ENCODE measurements at places on chromosomes 6 and 20.

DNA sequence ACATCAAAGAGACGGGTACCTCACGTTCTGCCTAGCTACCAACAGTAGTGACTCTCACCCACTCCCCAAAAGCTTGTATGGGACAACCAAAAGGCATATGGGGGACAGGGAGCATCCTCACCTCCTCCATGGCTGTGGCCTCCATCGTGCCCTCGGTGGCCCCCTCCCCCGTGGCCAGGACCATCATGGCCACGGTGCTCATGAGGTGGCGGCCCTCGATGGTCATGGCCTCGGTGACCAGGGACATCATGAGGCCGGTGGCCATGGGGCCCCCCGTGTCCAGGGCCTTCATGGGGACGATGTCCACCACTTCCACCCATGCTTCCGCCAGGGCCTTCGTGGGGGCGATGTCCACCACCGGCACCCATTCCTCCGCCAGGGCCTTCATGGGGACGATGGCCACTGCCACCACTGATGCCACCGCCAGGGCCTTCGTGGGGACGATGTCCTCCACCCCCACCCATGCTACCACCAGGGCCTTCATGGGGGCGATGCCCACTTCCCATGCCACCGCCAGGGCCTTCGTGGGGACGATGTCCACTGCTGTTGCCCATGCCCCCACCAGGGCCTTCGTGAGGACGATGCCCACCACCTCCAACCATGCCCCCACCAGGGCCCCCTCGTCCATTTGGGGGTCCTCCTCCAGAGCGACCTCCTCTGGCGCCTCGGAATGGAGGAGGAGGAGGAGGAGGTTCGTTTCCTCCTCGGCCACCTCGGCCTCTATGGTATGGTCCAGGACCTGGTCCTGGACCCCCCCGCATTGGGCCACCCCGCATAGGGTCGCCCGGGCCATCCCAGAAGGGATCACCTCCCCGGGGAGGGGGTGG is 15.0 kb downstream of the PPP1R10 start:
- no peak for DNase-seq

GRCh38 chr6:7004581-7005297 is 103.0 kb upstream of the RREB1 start:
- no peak for DNase-seq

GRCh38 chr20:44020406-44021148 is 105.9 kb downstream of the TOX2 start:
- DNase-seq, result no peak

GRCh38 chr6:44858998-44859397 is 469.1 kb upstream of the RUNX2 start:
- DNase-seq, result no peak

GRCh38 chr20:51382986-51383821 is 159.3 kb downstream of the NFATC2 start:
- DNase-seq, result no peak

GRCh38 chr6:169534039-169534421 is 167.8 kb downstream of the WDR27 start:
- DNase-seq, result no peak

DNA sequence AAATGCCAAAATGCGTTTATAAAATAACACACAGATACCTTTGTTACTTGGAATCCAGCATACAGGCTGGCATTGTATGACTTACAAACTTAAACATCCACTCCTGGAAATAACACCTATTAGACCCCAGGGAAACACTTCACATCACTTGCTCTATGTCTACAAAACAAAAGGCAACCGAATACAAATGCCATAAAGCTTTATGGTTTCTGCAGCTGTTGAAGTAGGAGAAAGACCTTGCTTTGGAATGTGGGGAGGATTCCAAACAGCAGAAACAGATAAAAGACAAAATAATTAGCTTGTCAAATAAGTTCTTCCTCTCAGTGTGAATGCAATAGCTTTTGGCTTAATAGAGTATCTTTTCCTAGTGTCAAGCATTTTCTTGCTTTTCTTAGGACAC is 9.8 kb upstream of the AMD1 start:
- DNase-seq, result no peak

DNA sequence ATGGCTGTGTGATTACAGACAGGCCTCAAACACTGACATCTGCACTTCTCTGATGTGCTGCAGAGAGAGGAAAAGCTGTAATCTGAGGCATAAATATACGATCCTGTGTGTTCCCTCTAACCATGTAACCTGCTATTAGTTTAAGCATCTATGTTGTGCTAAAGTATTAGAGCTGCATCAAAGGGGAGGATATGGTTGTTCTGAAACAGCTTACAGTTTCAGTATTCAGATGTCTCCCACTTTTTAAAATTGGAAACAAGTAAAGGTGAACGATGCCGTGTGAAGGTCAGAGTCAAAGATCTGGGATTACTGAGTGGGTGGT is 7.6 kb downstream of the PLEKHG1 start:
- no peak for DNase-seq

- no peak for DNase-seq
Measured at GRCh38 chr20:36895036-36895435, 19.1 kb downstream of the TLDC2 start.

DNA sequence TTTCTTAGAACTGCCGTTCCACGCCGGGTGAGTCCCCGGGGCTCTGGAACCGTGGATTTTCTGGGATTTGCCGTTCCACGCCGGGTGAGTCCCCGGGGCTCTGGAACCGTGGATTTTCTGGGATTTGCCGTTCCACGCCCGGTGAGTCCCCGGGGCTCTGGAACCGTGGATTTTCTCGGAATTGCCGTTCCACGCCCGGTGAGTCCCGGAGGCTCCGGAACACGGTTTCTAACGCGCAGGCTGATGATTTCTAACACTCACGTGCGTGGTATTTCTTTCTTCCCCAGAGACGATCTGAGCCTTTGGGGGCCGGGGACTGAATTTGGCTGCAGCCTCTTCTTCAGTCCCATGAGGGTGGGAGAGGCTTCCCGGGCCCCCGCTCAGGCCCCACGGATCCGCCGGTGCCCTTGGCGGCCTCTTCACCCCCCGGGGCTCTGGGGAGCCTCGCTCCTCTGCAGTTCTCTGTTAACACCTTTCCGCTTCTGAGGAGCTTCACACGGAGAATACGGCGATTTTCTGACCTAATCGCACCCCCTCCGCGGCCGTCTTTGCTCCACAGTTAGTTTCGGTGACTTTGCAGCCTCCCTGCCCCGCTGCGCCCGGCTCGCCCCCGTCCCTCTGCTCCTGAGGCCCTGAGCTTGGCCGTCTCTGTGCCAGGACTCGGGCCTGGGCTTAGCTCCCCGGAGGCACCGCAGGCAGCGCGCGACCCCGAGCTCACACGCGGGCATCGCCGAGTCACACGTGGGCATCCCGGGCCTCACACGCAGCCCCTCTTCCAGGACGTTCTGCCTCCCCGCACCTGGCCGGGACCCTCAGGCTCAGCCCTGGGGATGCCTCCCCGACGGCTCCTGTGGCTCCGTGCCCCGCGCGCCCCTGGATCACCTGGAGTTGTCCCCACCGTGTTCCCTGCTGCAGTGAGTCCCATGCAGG is 7.2 kb upstream of the KIF25 start:
- DNase-seq, result no peak

DNA sequence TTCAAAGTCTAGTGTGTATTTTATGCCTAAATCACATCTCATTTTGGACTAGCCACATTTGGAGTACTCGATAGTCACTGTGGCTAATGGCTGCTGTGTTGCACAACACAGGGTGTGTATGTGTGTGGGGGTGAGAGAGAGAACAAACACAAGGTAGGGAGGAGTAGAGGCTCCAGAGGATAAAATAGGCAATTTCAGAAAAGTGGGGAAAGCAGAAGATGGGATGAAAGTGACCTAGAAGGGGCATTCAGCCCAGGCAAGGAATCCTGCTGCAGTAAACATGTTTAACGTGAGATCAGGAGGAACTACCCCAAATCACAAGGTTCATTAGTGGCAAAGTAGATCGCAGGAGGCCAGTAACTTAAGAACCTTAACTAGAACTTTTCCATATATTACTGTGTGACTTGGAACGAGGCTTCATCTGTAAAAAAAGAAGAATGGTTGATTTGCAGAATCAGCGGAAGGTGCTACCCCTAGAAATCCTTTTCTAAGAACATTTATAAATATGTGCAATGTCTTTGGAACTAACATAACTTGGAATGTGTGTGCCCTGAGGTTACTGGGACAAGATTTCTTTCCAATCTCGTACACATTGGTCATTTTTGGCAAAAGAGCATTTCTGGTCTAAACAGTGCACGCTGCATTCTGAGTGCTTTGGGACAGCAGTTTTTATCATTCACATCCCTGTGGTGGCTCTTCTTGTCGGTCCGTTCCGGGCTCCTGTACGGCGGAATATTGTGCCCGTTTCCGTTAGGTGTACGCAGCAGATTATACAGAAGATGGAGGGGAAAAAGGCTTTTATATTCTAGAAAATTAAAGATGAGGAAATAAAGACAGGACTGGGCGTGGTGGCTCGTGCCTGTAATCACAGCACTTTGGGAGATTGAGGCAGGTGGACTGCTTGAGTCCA is 2.6 kb downstream of the DUSP22 start:
- no peak for DNase-seq

DNA sequence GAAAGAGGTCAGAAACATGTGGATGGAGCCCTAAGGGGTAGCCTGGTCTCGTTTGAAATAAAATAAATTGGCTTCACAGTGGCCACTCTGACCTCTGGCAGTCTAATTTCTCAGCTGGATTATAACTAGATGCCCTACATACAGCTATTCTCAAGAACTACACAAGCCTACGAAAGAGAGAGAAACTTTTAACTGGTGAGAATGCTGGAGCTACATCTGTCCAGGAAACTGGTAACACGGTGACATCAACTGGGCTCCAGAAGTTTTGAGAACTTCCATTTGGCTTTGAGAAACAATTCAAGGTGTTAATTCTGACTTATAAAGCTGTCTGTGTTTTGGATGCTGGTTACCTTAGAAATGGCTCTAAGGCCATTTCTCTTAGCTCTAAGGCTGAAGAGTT is 187.3 kb upstream of the TENT5A start:
- no peak for DNase-seq
